A172 (cell line): ENCODE measurements at places on chromosomes 13 and 19.

- no peak for DNase-seq
Observed at GRCh38 chr13:51067210-51067701, 43.8 kb downstream of the C13orf42 start.

GRCh38 chr19:41649827-41650226 is 23.0 kb upstream of the CEACAM4 start:
- no peak for DNase-seq

DNA sequence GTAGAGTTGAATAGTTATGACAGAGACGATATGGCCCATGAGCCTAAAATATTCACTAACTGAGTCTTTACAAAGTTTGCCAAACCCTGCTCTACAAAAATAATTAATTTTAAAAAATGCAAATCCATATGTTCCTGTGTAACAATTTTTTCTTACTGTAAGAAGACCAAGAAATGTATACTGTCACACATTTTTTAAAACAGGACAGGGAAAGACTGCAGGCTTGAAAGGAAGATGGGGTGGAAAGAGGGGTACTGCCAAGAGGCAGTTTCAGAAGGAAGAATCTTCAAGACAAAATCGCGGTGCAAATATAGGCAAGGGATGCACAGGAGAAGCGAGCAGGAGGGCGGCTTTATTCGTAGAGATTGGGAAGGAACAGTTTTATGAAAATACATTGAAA is 115.7 kb upstream of the KLHL1 start:
- DNase-seq = no peak

DNA sequence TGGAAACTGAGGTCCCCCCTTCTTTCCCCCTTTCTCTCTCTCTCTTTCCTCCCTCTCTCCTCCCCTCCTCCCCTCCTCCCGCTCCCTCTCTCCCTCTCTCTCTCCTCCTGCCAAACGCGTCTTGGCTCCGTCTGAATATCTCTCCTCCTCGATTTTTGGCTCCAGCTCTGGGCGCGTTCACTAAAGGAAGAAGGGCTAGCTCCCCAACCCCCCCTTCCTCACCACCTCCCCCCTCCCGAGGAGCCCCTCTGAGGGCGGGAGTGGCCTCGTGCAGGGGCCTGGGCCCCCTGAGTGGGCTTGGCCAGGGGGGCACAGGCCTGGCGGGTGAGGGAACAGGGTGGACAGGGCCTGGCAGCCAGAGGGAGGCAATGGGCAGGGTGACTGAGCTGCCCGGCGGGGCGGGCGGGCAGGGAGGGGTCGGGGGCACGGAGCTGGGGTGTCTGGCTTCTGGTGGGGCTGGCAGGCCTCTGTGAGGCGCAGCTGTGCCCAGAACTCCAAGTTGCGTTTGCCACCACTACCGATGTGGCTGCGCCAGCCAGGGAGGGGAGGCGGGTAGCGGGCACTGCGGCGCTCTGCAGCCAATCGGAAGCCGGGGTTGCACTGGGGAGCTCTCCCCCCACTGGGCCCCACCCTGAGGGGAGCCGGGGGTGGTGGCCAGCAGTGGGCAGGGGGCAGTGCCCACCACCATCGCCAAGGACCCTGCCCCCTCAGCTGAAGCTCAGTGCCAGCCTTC is 7.1 kb downstream of the NFIX start:
- DNase-seq = no peak

DNA sequence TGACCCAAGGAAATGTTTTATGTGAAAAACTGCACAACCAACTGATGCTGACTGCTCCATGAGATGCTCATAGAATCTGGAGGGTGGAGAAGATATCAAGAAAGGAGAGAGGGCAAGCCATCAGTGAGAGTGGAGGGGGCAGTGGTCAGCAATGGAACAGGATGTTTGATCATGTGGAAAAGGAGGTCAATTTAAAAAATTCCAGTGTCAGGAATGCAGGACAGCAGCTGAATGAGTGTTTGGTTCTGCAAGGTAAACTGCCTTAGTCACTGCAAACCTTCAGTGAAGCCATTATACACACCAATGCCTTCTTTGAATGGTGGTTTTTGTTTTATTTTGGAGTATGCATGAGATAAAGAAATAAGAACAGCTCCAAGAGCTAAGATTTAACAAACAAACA is 121.5 kb downstream of the FGF14 start:
- no peak for DNase-seq

GRCh38 chr13:105159841-105160240 is 1375.6 kb downstream of the EFNB2 start:
- no peak for DNase-seq

DNA sequence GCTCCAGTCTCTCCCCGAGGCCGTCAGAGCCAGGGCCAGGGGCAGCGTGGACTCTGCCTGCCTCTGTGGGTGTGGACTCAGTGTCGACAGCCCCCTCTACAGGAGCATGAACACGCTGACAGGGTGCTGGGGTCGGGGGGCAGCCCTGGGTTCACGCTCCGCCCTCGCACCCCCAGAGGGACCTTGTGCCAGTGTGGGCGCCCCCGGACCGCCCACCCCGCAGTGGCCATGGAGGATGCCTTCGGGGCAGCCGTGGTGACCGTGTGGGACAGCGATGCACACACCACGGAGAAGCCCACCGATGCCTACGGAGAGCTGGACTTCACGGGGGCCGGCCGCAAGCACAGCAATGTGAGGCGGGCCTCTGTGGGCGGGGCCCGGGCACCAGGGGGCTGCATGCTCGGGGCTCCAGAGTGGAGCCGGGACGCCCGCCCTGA is 8.3 kb downstream of the TRPM4 start:
- no peak for DNase-seq

DNA sequence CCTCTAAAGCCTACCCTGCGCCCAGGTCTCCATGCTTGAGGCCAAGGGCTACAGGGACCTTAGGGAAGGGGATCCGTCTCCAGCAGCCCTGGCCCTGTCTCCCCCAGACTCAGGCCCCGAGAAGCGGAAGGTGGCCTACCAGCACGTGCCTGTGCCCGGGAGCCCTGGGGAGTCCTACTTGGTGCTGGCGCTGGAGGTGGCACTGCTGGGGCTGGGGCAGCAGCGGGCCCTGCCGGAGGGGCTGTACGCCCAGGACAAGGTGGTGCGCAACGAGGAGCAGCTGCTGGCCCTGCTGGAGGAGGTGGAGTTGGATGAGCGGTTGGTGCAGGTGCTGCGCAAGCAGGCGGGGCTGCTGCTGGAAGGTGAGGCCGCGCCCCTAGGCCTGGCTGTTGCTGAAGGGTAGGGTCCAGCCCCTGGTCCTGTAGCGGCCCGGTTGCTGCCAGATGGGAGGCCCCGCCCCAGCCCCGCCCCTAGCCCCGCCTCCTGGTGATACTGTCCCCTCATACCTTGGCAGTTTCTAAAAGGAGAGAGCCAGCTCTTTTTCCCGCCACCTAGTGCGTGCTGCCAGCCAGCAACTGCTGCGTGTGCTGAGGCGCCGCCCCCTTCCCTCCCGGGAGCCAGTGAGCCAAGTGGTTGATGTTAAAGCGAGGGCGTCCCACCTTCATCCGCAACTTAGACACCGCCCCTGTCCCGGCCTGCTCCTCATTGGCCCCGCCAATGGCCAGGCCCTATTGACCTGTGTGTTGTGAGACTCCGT is 22.6 kb downstream of the ZSWIM4 start:
- DNase-seq = no peak

DNA sequence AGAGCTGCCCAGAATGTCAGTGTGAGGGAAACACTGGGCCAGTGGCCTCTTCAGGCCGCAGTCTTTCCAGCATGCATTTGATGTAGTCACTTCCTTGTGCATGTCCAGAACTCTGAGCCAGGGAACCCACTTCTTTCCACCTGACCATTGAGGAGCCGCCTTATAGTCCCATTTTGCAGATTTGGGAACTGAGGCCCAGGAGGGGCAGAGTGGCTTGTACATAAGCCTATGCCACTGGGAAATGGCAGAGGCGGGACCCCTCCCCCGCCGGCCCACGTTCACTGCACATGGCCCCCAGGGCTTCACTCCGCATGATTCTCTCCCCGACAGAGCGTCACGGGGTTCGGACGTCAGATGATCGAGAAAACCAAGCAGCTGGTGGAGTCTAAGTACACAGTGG is 5.6 kb upstream of the SPIB start:
- no peak for DNase-seq

DNA sequence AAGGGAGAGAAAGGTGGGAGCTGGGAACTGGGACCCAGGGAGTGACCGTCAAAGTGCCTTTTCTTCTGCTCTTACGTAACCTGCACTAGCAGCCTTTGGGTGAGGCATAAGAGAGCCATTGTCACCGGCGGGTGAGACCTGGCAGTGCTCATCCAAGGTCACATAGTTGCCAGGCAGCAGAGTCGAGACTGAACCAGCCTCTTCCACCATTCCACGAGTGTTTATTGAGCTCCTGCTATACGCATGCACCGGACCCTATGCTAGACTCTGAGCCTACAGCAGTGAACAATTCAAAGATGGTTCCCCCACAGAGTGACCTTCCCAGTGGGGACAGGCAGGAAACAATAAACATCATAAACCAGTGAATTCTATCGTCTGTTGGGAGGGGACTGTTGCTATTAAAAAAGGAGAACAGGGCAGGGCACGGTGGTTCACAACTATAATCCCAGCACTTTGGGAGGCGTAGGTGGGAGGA is 18.6 kb upstream of the STRN4 start:
- DNase-seq = no peak

GRCh38 chr13:99196466-99197116 is 4.1 kb upstream of the UBAC2 start:
- DNase-seq = no peak

DNA sequence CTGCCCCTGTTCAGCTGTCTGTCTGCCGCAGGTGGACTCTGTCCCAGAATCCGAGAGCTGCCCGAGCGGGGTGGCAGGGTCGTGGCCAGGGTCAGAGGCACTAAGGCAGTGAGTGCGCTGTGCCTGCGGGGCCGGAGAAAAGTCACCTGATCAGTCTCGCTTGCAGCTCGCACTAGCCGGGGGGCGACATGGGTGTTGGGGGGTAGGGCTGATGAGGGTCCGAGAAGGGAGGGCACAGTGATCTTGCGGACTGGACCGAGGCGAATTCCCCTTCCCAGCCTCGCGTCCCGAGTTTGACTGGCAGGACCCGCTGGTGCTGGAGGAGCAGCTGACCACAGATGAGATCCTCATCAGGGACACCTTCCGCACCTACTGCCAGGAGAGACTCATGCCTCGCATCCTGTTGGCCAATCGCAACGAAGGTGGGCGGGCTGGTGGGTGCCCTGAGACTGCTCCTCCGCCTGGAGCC is 627 bp downstream of the GCDH start:
- no peak for DNase-seq

- DNase-seq = peak; percentile 52
Observed at GRCh38 chr13:48446464-48446863, 33.6 kb upstream of the LPAR6 start.
